Foreskin keratinocyte (primary cell): ENCODE measurements at places on chromosomes 12 and 14. TPM values are rescaled to one million over a fixed set of nuclear protein-coding genes. Genes with fewer than 3 reads are reported as not detected.

IFNG gene
- total RNA-seq = not detected in 2 replicates

DNA sequence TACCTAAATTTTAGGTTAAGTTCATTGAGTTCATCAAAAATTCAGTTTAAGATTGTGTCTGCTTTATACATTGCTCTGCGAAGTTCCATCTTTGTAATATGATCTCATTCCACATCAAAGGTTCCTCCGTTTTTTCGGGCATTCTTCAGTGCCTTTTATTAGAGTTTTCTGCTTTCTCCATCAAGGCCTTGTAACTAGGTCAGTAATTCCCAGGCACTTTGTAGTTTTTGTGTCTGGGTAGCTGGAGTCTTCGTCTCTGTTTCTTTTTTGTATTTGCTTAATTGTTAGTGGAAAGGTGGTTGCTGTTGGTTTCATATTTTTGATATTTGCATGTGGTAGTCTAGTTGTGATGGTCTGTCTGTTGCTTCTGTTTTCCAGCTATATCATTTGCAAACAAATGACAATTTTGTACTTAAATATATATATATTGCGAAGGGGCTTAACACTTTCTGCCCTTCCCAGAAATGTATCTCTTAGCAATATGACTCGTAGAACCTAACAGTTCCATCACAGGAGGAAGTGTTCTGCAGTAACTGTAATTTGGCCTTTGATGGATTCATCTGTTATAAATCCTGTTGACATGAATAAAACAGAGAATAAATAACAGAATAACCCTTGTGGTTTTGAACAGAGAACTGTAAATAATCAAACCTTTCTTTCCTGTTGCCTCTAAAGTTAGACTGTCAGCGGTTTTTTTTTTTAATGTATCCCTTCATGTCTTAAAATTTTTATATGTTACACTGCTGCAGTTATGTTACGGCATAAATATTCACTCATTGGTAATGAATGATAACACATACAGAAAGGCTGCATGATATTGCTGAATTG is 88.4 kb upstream of the DYNC1H1 start:
- no peak for DNase-seq

- no peak for DNase-seq
These were observed 585.4 kb downstream of the SNAPC1 start for GRCh38 chr14:62347562-62348011.

- no peak for DNase-seq
These were observed 61.1 kb downstream of the NCOR2 start for GRCh38 chr12:124506145-124506831.

GRCh38 chr14:106652494-106652893 is 1126.1 kb downstream of the TMEM121 start:
- no peak for DNase-seq

- no peak for DNase-seq
These were observed 1519.3 kb upstream of the TMEM132C start for GRCh38 chr12:126747530-126748149.

DNA sequence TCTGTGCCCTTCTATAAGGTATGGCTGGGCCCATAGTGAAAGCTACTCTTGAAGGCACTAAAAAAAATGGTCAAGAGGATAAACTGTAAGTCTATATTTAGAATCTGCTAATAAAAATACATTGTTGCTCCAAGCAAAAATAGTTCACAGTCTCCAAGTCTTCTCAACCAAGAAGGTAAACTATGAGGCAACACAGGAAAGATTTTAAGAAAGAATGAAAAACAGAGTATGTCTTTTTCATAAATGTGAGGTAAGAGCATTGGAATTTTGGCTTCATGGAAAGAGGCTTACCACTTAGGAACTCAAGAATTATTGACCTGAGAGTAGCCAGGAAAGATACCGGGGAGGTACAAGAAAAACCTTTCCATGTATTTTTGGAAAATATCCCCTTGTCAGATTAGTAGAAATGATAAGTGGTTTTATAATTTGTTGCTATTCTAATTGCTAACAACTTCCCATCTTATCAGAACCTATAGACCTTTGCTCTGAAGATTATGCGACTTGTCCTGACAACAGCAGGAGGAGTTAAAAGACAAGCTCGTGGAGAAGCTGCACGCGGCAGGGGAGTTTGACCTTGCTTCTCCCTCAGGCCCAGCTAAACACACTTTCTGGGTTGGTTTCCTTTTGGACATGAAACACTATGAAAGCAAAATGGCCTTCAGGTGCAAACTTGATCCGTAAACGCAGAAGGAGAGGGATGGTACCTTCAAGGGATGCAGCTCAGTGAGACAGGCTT is 238.1 kb downstream of the FOXN3 start:
- no peak for DNase-seq

- no peak for DNase-seq
These were observed 185.6 kb downstream of the TMEM121 start for GRCh38 chr14:105711841-105712460.

DNA sequence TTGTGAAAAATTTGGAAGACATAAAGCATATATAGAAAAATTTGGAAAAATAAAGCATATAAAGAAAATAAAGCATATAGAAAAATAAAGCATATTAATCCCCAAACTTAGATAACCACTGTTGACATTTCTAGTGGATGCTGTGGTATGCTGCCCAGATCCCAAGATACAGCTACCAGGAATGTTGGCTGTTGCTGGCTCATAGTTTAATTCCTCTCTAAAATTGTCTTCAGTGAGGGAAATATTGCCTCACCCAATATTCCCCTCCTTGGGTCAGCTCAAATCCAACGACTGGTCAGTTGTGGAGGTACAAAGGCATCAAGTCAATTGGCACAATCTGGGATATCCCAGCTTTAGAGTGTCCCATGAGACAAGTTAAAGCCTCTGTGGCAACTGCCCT is 10.1 kb upstream of the KICS2 start:
- no peak for DNase-seq

DNA sequence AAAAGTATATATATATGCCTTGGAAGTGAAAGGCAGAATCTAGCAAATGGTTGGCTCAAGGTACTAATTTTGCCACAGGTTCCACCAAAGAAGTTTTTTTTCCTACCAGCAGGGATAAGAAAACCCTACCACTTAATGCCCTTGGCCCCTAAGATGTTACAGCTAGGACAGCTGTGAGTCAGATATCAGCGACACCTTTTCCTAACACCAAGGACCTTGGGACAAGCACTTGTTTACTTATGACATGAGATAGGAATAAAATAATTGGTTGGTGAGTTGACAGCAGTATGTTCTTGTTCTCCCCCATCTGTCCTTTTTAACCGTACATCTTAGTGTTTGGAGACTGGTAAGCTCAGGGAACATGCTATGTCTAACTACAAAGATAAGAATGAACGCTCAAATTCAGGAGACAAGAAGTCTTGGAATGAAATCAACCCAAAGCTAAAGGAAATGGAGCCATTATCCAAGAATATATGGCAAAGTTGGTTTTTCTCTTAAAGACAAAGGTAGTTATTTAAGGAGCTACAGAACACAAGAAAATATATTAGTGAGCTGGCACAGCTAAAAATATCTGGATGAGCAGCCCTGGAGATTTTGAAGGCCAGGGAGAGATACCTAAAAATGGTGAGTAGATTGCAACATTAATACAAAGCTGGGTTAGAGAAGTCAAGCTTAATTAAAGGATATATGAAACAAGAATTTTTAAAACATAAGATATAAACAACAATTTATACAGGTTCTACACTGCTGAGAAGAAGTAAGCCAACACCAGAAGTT is 126.8 kb downstream of the TMTC1 start:
- no peak for DNase-seq

- peak; percentile 77 for DNase-seq
These were observed 202.0 kb downstream of the PPM1H start for GRCh38 chr12:62732861-62733427.

DNA sequence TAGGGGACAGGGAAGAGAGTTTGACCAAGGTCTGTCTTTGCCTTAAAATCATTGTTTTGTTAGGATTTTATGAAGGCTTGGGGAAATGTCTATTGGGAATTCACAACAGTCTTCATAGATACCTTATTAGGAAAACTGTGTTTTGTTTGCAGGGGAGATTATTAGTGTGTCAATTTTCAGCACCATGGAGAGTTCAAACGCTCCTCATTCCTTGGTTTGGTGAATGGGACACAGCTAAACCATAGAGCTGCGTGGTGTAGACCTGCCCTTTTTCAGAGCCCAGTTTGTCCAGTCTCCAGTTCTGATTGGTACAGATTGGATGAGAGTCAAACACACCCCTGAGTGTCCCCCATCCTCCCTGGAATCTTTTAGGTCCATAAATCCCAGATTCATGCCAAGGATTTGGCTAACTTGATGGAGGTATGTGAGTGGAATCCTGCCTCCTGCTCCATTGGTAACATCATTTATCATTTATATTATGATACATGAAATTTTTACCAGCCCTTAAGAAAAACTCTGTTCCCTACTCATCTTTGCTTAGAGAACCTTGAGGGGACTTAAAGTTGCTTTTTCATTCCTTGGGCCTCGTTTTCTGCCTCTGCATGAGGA is 12.0 kb downstream of the NGDN start:
- no peak for DNase-seq
